ENCODE measurements at places on chromosomes 4 and X.

DNA sequence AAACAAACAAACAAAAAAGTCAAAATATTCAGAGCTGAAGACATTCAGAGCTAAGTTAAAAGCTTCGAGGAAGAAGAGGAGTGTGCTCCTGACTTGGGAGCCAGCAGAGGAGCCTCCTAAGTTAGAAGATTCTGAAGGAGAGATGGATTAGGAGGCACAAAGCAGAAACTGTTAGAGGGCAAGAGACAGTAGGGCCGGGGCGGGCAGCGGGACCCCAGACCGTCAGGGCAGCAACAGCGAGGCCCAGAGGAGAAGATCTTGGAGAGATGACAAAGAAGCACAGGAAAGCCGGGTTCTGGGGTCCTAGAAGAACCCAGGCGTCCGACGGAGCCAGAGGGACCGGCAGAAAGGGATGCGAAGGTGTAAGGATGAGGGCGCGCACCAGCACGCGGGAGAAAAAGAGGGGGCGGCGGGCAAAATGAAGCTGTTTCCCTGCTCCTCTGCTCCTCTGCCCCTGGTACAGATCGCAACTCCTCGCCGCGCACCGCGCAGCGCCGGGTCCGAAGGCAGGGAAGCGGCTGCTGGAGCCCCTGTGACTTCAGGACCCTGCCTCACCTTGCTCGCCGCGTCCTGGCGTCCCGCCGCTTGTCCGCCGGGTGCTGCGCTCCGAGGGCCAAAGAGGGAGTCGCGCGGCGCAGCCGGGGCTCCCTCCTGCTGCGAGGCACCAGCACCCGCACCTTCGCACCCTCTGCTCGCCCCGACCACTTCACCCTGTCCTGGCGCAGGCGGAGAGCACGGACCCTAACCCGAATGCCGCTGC lies 477 bp downstream of the KLHL13 start:
- DNase-seq = no peak

GRCh38 chrX:13902406-13902805 lies 85.5 kb upstream of the GPM6B start:
- DNase-seq = no peak

- DNase-seq = peak; percentile 8
Measured at GRCh38 chrX:103404231-103405008, 28.1 kb downstream of the BEX3 start.

- DNase-seq = no peak
Measured at GRCh38 chr4:182788201-182788600, 129.0 kb downstream of the DCTD start.

DNA sequence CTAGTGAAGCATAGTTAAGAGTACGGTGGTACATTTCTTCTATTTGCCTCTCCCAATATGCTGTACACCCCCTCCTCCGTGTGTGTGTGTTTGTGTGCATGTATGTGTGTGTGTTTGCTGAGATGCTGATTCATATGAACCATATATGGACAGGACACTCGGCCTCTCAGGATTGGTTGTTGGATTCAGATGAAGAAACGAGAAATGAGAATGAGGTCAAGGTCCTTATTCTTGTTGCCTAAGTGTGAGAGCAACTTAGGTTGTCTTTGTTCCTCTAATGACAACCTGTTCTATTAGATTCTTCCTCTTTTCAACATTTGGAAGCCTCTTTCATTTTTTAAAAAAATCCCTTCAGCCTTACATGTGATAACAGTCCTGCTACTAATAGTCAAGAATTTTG lies 1387.6 kb downstream of the STIM2 start:
- DNase-seq = no peak

- no peak for DNase-seq
Measured at GRCh38 chr4:5753366-5753765, 42.4 kb downstream of the EVC start.

- DNase-seq = peak; percentile 3
Measured at GRCh38 chrX:118254611-118255010, 91.3 kb upstream of the WDR44 start.

Data from stimulated activated CD4-positive, alpha-beta T cell treated with anti-CD3 and anti-CD28 coated beads, Interleukin-4, amount 100 ng/mL, for 4 hours (primary cell).